Activated CD8-positive, alpha-beta memory T cell treated with anti-CD3 and anti-CD28 coated beads for 1 hour (primary cell): ENCODE measurements at places on chromosomes 12 and 14.

GRCh38 chr12:96486751-96487613 is 2.4 kb upstream of the CFAP54 start:
- DNase-seq, result no peak

DNA sequence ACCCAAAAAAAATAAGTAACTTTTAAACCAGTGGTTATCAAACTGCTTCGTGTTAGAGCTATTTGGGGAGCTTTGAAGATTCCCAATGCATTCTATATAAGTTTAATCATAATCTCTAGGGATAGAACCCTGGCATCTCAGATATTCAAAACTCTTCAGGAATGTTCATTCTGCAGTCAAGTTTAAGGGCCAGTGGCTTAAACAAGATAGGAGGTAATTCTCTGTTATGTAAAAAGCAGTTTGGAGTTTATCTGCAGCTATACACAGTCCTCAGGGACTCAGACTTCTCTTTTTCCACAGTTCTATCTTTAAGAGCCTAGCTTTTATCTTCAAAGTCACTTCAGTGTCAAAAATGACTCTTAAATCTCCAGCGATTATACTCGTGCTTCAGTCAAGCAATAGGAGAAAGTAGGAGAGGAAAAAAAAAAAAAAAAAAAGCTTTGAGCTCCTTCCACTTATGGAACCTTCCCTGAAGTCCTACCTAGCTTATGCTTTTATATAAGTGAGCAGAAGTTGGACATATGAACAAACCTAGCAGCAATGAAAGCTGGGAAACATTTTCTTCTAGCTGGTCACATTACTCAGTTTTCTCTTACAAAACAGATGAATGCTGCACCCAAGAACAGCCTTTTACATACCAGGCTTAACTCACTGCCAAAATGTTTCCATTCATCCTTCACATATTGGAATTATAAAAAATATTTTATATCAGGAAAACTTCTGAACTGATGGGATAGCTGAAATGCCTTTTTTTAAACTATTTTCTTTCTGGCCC is 302.8 kb downstream of the FSCB start:
- no peak for DNase-seq

DNA sequence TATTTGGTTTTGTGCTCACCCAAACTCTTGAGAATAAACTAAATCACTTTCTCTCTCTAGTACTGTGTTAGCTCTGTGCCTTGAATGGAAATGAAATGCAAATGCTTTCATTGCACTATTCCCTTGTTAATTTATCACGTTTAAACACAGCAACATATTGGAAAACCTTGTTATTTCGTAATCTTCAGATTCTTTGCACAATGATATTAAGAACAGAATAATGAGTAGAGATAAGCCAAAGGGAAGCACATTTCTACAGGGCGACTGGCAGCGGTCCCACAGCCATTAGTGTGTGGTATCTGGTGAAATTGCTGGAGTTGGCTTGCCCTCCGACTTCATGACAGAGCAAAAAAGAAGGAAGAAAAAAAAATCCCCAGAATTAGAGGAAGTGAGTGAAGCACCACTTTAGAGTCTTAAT is 166.1 kb upstream of the E2F7 start:
- DNase-seq, result no peak

DNA sequence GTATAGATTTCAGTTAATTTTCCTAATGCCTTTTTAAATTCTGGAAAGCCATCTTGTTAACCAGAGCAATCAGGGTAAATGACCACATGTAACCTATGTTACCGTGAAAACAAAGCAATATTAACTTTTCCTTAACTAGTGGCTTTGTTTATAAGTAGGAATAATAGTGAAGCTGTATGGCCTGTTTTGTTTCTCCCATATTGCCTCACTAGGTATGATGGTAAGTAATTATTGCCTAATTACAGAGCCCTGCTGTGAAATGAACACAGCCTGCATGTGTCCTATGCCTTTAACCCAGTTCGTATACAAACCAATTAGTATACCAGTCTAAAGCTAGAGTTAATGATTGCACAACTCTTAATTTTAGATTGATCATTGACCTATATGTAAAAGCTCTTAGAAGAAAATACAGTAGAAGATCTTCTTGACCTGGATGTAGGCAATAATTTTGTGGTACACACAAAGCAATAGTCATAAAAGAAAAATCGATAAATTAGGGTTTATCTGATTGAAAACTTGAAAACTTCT is 249.9 kb downstream of the CCDC91 start:
- no peak for DNase-seq

DNA sequence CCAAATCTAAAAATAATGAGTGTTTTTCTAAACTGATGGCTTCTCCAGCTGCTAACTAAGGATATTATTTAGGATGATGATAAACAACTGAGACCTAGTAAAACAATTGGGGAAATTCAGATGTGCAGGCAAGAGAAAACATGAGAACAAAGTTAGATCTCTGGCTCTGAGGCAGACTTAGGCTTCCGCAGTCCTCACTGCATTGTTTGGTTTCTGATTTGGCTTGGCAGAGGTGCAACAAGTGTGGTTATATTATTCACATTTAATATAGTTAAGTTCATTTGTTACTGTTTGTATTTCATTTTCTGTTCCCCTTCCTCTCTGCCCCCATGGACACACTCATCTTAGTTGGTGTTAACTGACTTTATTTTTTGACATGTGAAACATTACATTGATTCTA is 30.2 kb upstream of the NR1H4 start:
- DNase-seq, result no peak

DNA sequence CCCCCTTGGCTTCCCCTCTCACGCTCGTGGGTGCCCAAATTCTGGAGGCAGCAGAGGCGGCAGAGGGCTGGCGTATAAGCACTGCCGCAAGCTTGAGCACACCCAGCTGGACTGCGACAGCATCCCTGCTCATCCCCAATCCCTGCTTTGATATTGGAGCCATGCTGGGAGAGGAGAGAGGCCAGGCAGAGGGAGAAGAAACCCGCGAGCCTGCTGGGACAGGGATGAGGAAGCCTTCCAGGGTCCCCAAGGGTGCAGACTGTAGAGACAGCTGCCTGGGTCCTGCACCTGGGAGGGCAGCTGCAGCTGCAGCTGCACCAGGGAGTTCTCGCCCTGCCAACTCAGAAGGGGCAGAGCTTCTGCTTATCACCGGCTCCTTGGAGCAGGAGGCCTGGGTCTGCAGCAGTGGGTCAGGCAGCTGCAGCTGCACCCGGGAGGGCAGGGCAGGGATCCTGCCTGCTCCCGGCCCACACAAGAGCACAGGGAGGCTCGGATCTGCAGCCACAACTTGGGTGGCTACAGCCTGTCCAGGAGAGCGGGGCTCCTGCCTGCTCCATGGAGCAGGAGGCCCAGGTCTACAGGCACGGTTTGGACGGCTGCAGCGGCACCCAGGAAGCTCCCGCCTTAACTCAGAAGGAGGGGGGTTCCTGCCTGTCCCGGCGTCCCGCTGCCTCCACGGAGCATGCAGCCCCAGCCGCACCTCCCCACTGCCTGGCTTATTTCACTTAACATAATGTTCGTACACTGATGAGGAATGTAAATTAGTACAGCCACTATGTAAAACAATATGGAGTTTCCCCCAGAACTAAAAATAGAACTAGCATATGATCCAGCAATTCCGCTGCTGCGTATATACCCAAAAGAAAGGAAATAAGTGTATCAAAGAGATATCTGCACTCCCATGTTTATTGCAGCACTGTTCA is 60.4 kb upstream of the SGPP1 start:
- no peak for DNase-seq

- DNase-seq, result no peak
These were observed 283.7 kb upstream of the RTL1 start for GRCh38 chr14:101186992-101187815.

- no peak for DNase-seq
These were observed 8.5 kb upstream of the ERP27 start for GRCh38 chr12:14946861-14947260.

DNA sequence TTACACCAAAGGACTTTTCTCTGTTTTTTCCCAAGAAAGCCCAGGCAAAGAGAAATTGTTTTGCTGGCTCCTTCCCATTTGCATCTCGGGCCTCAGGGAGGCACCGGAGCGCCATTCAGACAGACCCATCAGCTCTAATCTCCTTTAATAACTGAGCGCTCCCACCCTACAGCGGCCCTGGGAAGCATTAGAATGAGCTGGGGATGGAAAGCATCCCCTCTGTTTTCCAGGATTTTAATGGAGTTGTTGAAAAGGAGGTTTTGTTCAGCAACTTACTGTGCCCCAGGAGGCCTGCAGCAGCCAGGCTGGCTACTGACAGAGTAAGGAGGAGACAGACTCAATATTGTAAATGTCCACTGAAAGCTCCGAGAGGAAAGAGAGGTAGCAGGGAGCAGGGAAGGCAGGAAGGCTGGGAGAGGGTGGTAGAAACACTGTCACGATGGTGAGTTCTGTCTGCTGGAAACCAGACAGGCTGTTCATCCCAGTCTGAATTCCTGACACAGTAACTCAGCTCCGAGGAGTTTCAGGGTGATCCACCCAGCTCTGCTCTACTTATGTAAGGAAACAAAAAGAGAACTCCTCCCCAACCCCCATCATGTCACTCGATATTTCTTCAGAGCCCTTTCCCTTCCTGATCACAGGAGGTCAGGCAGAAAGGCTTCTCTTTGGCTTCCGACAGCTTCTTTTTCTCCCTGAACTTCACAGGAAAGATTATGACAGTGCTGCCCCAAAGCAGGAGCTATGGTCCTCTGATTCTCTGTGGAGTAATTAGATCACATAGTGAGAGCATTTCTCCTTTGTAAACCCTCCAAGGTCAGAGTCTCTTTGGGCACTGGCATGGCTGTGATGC is 62.5 kb upstream of the TMEM132D start:
- no peak for DNase-seq
